Activated CD4-positive, CD25-positive, alpha-beta regulatory T cell treated with anti-CD3 and anti-CD28 coated beads, Interleukin-2, amount 50 U/mL, for 24 hours (primary cell): ENCODE measurements at places on chromosomes 1 and 21.

DNA sequence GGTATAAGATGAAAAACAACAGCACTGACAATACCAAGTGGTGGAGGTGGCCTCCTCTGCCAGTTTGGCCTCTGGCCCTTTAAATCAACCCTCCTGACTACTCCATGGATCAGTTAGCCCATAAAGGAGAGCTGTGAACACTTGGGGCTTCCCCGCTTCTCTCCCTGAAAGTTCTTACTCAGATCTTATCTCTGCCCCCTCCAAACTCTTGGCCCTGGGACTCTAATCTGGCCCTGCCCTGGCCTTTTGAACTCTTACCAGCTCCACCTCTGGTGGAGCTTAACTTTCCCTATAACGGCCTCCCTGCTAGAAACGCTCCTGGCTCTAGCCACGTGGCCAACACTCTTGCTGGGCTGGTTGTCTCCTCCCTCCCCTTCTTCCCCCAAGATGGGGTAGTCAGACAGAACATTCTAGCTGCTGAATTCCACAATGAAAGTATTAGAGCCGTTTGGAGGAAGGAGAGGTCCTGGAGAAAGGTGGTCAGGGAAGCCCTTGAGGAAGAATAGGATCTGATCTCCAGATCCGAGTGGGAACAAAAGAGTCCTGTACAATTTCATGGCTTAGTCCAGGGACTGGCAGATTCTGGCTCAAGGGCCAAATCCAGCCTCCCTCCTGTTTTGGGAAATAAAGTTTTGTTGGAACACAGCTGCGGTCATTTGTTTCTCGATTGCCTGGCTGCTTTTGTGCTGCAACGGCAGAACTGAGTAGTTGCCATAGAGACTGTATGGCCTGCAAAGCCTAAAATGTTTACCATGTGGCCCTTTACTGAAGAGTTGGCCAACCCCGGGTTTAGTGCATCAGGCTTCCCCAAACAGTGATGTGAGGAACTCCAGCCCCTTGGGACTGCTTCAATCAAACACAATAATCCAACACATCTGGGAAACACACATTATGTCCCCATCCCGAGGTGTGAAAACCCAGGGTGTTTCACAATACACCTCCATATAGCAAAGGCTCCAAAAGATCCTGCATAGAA is 9.5 kb upstream of the PIGR start:
- no peak for ATAC-seq

GRCh38 chr1:167430134-167430848 is 88.0 kb downstream of the CD247 start:
- ATAC-seq, result peak; percentile 27

- no peak for ATAC-seq
These were observed 118.2 kb upstream of the ADGRL2 start for GRCh38 chr1:81682490-81682889.

DNA sequence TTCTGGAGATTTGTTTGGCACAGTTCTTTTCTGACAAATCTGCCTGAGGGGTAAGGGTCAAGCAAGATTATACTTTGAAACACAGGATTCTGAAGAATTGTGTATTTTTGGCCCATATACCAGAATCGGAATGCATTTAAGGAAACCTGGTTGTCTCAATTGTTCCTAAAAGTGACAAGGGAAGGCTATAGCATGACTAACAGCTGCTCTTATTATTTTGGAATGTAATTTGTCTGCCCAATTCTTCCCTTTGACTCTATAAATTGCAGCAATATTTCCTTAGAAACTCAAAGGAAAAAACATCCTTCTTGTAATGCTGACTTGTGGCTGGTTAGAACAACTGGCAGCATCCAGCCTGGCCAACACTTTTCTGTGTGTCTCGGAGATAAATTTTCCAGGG is 15.8 kb upstream of the VCAM1 start:
- ATAC-seq, result no peak

DNA sequence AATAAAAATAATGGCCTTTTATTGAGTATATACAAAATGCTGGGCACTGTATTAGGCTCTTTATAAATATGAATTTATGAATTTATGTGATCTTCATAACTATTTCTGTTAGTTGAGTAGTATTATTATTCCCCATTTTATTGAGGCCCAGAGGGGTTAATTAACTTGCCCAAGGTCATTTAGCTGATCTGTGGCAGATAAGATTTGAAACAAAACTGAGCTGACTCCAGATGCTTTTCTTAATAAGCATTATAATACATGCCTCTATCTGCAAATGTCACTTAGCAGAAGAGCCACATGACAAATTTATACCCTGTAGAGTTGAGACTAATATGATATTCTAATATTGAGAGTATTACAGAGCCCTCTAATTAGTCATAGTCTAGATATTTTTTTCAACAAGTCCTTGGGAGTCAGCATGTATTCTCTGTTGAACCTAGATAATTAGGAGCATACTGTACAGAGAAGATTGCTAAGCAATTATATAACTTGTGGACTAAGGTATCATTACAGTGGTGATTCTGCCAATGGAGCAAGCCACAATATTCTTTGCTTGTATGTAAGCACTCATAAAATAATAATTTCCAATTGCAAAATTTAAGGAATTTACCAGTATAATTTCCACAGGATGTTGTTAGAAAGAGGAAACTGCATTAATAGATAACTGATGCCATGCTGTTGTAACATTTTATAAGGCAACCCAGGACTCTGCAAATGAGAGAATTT is 112.0 kb downstream of the LRRC40 start:
- no peak for ATAC-seq

GRCh38 chr1:154578058-154578418 is 10.5 kb downstream of the CHRNB2 start:
- no peak for ATAC-seq

DNA sequence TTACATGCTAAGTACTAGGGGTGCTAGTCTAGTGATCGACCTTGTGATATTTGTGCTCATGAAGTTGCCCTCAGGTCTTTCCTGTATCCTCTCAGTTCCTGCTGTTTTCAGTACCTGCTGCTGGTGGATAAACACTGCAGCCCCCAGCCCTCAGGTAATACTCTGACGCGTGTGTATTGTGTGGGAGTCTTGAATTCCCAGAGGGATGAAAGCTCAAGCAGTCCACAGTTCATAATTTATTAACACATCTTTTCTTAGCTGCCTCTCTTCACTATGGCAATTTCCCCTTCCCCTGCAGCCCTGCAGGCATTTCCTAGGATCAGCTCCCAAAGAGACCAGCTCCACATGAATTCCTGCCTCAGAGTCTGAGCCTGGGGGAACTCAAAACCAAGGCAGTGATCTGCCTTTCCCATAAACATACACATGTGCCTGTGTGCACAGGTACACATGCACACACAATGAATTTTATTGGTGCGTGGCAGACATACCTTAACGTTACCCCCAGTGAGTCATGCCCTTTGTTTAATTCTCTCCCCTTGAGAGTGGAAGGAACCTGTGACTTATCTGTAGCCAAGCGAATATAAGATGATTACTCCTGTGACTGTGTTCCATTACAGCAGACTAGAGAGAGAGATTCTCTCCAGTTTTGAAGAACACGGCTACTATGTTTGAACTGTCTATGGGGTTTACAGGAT is 14.1 kb upstream of the HMGCS2 start:
- ATAC-seq, result peak; percentile 24

- ATAC-seq, result no peak
These were observed 159.0 kb upstream of the BACE2 start for GRCh38 chr21:41008974-41009373.

DNA sequence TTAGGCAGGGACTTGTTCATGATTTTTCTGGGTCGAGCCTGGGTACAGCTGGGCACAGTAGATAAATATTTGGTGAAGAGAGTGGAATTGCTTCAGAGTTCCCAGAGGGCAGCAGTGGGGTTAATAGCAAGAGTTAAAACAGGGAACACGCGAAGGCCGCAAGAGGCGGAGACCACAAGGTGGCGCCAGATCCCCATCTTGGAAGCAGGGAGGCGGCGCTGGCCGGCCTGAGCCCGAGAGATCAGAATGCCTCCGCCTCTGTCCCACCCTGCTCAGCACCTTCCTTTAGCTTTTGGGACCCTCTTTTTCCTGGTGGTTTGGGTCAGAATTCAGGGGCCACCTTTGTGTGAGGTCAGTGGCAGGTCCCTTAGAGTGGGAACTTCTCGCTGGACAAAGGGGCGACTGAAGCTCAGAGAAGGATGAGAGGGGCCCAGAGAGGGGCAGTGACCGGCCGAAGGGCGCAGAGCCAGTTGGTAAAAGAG is 6.5 kb upstream of the PADI2 start:
- peak; percentile 58 for ATAC-seq

DNA sequence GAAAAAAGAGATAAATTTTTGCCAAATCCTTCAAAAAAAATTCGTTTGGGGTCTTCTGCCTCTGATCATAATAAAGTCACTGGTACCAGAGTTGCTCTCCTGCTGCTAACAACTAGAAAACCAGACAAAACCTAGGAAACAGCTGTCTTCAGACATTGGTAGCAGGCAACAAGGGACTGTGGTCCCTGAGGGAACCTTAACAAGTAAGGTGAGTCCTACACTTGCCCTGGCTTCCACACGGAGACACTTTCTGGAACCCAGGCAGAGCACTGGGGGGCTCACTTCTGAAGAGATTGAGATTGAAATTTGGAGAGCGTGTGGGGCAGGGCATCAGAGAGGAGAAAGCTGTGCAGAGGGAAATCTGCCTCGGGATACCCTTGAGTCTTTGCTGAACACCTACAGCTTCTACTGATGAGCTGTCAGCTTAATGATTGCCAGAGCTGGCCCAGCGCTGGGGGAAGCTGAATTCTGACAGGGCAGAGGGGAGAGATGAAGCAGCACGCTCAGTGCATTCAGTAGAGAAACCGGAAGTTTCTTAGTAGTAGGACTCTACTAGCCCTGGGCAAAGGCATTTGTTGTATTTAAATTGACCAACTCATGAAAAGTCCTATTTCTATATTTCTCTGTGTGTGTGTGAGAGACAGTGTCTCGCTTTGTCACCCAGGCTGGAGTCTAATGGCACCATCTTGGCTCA is 18.5 kb upstream of the FAM89A start:
- no peak for ATAC-seq

DNA sequence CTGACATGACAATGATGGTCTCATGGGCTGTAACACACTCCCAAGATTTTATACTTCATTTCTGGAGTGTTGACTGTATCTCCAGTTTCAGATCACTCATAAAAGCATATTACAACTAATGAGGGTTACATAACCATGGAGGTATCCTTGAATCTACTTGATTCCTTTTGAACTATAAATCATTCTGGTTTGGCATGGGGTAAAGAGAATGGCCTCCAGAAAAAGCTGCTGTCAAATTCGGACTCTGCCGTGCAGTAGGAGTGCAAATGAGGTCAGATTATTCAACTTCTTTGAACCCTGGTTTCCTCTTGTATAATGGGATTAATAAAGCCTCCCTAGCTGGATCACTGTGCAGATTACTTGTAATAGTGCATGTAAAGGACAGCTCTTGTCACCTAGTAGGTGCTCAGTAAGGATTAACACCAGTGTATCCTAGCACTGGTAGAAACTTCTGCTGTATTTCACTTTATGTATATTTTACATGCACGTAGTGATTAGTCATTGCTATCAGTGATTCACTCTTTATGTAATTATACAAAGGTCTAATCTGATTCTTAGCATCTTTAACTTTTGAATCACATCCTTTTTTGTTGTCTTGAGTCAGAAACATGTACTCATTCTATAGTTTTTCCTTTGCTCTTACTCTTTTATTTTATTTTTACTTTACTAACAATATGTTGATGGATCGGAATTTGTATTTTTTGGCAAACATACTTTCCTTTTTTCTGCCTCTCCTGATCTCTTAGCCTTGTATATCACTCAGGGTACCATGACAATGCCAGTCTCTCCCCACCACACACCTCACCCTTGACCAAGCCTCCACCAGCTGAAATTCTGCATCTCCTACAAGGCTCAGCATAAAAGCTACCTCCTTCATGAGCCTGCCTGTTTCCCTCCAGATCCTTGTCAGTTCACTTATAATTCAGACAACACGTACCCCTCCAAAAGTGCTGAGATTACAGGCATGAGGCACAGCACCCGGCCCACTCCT is 3.2 kb downstream of the LRRC8C start:
- peak; percentile 41 for ATAC-seq

GRCh38 chr1:228736844-228737445 is 1.7 kb downstream of the RHOU start:
- no peak for ATAC-seq

DNA sequence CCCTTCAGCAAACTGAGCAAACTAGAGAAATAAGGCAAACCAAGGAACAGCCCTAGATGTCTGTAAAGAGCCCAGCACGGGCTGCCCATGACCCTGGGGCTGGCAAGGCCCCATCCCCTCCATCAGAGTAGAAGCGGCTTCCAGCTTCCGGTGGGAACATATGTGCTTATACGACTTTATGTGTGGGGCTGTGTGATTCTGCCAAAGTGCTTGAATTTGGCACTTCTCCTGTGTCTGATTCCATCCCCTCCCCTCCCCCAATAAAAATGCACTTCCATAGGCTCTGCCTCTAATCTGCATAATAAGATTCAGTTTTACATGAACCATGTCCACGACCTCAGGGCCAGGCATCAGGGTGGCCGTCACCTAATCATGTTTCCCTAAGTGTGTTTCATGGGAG is 236.6 kb downstream of the DSCAM start:
- ATAC-seq, result no peak

DNA sequence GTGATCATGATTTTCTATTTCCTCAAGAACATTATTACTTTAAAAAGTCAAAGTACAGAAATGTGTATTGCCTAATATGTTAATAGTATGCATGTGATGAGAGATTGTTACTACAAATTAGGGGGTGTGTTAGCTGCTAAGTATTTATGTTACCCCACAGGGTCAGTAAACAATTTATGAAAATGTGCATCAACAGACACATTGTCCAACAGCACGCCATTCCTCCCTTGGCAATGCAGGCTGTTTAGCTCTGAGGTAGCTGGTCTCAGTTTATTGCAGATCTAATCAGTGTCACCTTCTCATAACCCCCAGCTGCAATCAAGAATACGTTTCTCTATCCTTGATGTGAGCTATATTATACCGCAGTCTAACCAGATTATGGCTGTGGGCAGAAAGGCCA is 99.4 kb downstream of the TNR start:
- no peak for ATAC-seq

DNA sequence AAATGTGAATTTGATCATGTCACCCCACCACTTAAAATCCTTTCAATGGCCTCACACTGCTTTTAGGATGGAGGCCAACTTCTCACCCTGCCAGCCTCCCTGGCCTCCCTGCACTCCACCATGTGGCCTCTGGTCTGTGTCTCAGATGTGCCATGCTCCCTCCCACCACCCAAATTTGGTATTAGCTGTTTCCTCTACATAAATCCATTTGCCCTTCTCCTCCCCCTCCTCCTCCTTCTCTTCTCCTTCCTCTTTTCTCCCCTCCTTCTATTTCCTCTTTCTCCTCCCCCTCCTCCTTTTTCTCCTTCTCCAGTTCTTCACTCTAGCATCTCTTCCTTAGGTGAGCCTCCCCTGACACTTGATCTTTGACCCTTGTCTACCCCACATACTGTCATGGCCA is 16.7 kb upstream of the GUCA2B start:
- no peak for ATAC-seq

- peak; percentile 35 for ATAC-seq
These were observed 17.9 kb upstream of the CENPF start for GRCh38 chr1:214584805-214585766.

DNA sequence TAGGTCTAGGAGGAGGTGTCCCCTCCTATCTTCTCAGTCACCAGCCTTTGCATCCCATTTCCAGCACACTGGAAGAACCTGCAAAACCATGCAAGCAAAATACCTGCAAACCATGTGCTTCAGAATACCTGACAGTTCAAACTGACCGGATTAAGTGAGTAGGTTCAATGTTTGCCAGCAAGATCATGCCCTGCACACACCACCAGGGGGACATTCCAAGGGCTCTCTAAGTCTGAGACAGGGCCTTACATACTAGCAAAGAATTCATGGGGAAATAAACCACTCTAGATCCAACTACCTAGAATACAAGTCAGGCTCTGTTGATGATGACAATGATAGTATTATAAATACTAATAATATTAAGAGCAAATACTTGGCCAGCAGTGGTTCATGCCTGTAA is 27.6 kb downstream of the INPP5B start:
- no peak for ATAC-seq

GRCh38 chr1:76292418-76293184 is 218.1 kb downstream of the ST6GALNAC3 start:
- no peak for ATAC-seq
